ENCODE measurements at places on chromosomes 2 and 18.

GRCh38 chr2:41127351-41127750 is 675.5 kb upstream of the SLC8A1 start:
- no peak for DNase-seq

GRCh38 chr18:23502516-23503037 is 734 bp upstream of the RMC1 start:
- no peak for DNase-seq

- DNase-seq, result no peak
These were observed 95.2 kb upstream of the FSIP2 start for GRCh38 chr2:185643434-185643833.

DNA sequence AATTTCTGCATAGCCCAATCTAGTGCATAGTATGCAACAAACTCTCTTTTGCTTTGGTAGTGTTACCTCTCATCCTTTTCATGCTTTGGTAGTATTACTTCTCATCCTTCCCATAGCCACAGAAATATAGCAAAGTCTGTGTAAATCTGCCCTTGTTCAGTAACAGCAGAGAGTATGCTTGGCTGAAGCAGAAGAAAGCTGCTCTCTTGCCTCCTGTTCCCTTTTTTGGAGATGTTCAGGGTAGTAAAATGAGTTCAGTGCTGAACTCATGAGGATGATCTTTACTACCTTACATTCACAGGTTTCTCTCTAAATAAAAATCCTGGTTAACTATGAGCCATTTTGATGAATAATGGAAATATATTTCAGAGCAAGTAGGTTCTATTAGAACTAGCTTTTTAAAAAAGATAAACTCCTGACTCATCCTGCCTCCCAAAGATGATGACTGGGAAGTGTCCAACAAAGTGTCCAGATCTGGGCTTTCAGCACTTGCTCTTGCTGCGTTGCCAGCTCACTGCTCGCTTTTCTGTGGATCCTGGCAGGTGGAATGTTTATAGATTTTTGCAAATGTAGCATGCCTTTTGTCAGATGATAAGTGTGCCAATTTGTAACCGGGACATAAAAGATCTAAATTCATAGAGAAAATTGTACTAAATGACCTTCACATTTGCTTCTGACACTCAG is 29.4 kb upstream of the CHMP3 start:
- DNase-seq, result no peak

DNA sequence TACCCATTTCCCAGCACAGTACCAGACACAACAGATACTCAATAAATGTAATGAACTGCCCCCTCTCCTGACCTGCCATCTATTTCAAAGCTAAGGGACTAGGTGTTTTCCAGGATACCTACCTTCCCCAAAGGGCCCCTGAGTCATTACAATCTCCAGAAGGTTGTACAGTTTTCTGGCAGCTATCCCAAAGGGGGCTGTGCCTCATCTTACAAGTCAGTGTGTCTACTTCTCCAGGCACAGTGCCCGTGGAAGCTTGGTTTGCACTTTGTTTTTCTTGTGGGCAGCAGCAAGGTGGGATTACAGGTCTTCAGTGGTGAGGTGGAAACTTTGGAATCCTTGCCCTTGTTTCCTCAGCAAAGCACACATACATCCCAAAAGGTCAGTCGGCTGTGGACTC is 62.8 kb upstream of the CYP26B1 start:
- DNase-seq, result no peak
